ENCODE measurements at places on chromosomes 6 and 20.

DNA sequence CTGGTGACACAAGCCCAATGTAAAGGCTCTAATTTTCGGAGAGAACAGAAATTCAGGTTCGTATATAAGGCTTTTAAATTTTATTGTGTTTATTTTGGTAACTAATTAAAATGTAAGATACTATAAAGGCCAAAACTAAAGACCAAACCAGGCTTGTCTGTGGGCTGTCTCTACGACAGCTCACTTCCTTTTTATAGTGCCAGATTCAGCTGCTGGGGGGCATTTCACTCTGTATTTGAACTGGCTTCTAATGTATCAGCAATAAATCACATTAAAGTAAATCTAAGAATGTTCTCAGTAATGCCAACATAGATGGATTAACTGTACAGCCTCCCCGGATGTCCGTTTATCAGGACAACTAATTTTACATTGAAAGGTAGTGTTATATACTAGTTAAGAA lies 31.1 kb upstream of the STXBP5 start:
- DNase-seq, result no peak

- no peak for DNase-seq
Measured at GRCh38 chr20:8398263-8399051, 266.4 kb downstream of the PLCB1 start.

GRCh38 chr6:138588805-138589434 lies 89.6 kb upstream of the NHSL1 start:
- peak; percentile 42 for DNase-seq

DNA sequence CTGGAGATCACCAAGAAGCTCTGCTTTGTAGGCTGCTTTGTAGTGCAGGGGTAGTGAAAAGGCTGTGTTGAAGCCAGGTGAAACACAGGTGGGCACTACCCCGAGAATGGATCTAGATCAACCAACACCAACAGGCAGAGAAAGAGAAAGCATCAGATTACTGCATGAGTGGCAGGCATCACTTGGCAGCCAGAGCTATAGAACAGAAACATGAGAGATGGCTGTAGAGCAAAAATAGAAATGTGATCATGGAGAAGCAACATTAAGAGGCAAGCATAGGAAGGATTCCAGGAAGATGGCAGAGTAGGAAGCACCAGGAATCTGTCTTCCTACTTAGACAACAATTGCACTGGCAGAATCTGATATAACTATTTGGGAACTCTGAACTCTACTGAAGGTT lies 311.1 kb upstream of the TCF21 start:
- no peak for DNase-seq

- DNase-seq, result peak; percentile 22
Measured at GRCh38 chr6:169990095-169991030, 238.9 kb downstream of the ERMARD start.

DNA sequence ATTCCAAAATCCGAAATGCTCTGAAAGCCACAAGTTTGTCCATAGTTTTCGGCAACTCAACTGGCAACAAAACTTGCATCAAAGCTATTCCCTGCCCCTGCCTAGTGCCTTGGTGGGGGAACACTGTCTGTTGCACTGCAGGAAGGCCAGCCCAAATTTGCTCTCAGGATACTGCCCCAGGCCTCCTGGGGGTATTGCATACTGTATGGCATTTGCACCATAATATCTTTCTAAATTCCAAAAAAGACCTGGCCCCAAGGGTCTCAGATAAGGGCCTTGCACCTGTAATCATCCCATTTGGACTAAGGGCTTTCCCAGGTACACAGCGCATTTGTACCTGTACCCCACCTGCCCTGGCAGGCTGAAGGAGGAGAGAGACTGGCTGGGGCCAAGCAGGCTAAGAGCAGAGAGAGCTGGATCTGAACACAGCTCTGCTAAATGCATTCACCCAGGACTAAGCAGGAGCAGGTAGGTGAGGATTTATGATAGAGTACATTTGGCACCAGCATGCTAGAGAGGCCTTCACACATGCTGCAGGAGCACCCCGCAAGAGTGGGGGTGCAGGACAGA lies 4.0 kb upstream of the GRM4 start:
- no peak for DNase-seq

DNA sequence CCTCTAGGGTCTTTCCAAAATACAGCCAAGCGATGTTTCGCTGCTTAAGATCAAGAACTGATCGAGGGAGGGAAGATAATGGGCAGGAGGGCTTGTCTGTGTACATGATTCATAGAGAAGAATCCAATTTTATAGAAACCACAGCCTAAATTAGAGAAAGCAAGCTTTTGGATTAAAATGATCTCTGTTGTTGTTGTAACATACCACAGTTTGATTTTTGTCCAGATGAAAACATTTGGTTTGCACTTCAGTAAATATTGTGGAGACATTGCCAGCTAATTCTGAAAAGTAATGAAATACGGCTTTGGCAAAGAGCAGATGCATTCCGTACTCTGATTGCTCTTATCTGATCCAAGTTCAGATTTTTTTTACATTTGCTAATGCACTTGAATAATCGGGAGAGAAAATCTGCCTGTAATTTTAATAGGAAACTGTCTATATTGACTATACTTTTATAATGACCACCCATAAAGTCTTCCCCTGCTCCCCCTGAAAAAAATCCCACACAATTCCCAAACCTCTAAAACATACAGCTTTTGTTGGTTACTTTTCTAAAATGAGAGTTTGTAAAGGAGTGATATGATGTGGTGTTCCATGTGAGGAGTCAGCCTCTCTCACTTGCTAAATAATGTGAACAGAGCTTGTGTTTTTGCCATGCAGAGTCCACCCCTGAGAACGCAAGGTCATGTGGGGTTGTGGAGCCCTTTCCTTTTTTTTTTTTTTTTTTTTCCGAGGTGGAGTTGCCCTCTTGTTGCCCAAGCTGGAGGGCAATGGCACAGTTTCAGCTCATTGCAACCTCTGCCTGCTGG lies 199.9 kb downstream of the DTNBP1 start:
- no peak for DNase-seq

- no peak for DNase-seq
Measured at GRCh38 chr6:117280922-117281321, 15.6 kb downstream of the VGLL2 start.

DNA sequence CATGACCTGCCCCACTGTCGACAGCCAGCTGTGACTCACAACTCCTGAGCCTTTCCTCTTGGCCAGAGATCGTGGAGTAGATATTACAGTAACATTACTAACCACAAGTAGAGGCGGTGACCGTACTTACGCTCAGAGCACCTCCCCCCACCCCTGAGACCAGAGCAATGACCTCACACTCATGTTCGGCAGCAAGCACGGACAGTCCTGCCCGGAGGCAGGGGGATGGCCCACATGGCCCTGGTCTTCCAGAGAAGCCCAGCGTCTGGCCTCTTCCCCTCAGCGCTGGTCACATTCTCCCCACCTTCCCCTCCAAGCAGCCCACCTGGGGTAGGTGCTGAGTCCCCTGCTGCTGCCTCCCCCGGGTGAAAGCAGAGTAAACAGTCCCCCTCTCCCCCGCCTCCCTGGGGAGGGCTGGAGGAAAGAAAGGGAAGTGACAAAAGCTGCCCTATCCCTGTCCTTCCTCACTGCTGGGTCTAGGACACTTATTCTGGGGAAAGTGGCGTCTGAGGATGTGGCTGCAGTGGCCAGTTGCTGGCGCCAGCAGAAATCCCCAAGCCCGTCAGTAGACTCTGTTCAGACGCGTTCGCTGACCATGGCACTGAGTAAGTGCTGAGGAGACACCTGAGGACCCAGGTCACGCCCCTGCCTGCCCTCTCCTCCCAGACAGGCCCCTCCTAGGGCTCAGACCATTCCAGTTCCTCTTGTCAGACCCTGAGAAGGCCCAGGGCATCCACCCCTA lies 68.5 kb downstream of the MRPL14 start:
- no peak for DNase-seq
